ENCODE measurements at places on chromosomes 11 and 22.
A peak's percentile ranks its signal among the peaks of the same experiment; 100 is the strongest.

DNA sequence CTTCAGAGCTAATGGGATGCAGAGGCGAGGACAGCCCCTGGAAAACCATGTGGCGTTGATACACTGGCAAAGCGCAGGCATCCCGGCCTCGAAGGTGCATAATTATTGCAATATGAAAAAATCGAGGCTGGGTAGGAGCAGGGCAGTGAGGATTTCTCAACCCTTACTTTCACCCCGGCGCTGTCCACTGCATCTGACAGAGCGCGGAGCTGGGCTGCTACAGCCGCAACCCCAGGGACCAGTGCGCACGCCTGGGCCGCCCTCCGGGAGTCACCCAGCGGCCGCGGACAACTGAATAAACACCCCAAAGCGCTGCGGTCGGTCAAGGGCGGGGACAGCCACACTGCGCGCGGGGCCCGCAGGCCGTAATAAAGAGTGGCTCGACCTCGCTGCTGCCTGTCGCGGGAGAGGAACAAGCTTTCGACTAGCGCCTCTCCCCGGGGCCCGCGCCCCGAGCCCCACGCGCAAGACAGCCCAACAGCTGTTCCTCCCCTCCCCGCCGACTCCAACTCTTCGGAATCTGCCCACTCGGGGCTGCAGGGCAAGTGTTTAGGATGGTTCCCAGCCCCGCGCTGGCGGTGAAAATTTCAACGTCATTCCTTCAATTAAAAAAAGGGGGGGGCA, 3.6 kb upstream of the WT1 start:
- DNase-seq, result no peak

DNA sequence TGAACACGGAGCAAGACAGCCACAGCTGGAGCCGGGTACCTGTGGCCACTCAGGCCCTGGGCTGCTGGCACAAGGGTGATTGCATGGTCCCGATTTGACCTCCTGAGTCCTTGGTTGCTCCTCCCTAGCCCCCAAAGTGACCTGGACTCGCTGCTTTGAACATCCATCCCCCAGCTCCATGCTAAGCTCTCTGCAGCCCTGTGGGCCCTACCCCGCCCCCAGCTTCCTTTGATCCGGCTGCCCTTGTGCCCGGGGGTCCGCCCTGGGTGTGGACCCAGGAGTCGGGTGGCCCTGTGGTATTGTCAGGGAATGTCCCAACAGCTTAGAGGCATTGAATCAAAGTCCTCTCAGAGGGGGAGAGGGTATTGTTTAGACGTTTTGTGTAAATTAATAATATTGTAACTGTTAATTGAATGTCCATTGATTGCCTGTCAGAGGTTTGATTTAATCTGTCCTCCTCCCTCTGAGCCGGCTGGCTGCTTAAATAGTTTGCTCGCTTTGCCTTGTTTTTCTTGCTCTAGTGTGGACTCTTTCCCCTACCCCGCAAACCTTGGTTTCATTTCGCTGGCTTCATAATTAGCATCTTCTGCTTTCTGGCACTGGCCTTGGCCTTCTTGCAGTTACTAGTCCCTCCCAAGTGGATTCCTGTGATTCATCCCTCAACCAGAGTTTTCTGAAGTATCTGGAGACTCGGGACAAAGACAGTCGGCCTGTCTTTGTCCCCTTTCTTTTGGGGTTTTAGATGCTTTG, 20.7 kb downstream of the GRIK4 start:
- DNase-seq, result no peak

DNA sequence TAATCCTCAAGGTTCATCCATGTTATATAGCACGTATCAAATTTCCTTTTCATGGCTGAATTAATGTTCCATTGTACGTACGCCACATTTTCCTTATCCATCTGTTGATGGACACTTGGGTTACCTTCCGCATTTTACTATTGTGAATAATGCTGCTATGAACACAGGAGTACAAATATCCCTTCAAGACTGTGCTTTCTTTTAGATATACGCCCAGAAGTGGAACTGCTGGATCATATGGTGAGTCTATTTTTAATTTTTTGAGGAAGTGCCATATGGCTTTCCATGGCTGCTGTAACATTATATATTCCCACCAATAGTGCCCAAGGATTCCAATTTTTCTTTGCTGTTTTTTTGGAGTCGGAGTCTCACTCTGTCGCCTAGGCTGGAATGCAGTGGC, 6.0 kb downstream of the MRPL40 start:
- no peak for DNase-seq

DNA sequence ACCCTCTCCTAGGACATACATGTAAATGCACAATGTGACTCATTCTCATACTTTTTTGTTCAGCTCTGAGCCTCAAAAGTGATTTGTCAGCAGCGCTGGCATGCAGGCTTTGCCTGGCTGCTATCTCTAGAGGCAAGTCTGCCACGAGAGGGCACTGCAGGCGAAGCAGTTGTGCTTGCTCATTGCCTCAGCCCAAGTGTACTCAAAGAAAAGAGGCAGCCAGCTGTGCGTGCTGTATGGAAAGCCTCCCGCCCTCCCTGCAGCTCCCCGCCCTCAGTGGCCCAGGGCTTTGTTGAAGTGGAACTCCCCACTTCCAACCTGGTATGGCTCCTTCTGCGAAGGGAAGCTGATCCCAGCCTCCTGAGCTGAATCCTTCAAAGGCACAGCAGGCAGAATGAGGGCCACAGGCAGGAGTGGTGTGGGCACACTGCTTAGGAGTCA, 16.3 kb downstream of the SDHAF2 start:
- DNase-seq, result peak; percentile 63

- DNase-seq, result no peak
Observed at GRCh38 chr11:5280582-5281102, 10.9 kb upstream of the HBE1 start.

- DNase-seq, result no peak
Observed at GRCh38 chr22:43540529-43540923, 128.7 kb downstream of the MPPED1 start.

- DNase-seq, result no peak
Observed at GRCh38 chr11:78080084-78080817, 589 bp upstream of the NDUFC2 start.

DNA sequence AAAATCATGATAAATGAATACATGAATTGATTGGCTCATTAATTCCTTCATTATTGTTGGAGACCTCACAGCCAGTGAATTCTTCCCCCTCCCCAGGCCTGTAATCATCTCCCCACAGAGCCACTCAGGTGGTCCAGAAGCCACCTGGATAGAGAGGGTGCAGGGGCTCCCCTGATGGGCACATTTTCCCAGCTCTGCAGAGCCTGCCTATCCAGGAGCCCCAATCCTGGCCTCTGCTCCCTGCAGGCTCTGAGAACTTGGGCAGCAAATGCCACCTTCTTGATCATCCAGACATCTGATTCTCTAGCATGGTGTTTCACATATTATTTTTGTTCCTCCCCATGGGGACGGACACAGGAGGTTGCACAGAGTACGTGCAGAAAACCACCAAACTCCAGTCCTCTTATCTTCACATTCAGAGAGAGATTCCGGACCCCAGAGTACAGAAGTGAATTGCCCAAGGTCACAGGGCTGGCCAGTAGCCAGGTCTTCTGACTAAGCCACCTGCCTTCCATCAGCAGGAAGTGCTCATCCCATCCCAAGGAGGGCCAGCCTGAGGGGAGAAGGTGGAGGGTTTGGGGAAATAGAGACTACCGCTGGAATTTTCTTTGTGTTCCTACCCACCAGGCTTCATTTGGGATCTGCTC, 348.0 kb downstream of the BUD13 start:
- no peak for DNase-seq
